ENCODE measurements at places on chromosomes 2 and 18.
A peak's percentile ranks its signal among the peaks of the same experiment; 100 is the strongest.

- no peak for DNase-seq
- no peak overlapping the region for H3K4me3 ChIP-seq
- H3K27me3 ChIP-seq: no peaks in the 10 kb centered on the region
- H3K36me3 ChIP-seq: no peaks in the 10 kb centered on the region
- no peaks in the 10 kb centered on the region for H3K4me1 ChIP-seq
Observed at GRCh38 chr2:78418021-78418420, 607.5 kb upstream of the REG3G start.

DNA sequence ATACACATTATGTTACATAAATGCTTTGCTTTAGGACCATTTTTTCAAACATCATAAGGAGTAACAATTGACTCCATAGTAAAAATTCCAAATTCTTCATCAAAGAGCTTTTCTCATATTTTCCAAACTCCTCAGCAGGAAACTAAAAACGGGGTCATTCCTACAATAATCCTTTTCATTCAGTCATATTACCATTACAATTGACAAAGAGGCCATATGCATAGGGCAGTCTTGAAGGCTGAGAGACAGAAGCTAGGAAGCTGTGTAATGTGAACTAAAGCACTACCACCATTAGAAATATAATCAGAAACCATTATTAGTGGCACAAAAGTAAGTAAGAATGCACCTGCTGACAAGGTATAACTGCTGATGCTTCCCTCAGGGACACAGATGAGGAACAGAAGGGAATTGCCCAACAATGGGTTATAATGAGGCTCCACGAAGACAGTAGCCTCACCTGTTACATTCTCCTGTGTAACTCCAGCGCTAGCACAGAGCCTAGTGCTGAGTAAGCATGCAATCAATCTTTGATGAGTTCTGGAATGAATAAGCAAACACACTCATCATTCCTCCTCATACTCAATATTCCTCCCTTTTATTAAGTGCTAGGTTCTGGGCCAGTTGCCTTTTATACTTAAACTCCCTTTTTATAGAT, 942.3 kb downstream of the CPS1 start:
- no peak overlapping the region for H3K27ac ChIP-seq
- no peaks in the 10 kb centered on the region for H3K36me3 ChIP-seq
- no peaks in the 10 kb centered on the region for H3K27me3 ChIP-seq
- no peak for DNase-seq

- peaks cover 24% of the 10 kb centered on the region for H3K4me1 ChIP-seq
- H3K4me3 ChIP-seq: peak overlapping the region; percentile 54
- H3K27me3 ChIP-seq: no peaks in the 10 kb centered on the region
Observed at GRCh38 chr18:23357996-23358594, 95.0 kb upstream of the RIOK3 start.

DNA sequence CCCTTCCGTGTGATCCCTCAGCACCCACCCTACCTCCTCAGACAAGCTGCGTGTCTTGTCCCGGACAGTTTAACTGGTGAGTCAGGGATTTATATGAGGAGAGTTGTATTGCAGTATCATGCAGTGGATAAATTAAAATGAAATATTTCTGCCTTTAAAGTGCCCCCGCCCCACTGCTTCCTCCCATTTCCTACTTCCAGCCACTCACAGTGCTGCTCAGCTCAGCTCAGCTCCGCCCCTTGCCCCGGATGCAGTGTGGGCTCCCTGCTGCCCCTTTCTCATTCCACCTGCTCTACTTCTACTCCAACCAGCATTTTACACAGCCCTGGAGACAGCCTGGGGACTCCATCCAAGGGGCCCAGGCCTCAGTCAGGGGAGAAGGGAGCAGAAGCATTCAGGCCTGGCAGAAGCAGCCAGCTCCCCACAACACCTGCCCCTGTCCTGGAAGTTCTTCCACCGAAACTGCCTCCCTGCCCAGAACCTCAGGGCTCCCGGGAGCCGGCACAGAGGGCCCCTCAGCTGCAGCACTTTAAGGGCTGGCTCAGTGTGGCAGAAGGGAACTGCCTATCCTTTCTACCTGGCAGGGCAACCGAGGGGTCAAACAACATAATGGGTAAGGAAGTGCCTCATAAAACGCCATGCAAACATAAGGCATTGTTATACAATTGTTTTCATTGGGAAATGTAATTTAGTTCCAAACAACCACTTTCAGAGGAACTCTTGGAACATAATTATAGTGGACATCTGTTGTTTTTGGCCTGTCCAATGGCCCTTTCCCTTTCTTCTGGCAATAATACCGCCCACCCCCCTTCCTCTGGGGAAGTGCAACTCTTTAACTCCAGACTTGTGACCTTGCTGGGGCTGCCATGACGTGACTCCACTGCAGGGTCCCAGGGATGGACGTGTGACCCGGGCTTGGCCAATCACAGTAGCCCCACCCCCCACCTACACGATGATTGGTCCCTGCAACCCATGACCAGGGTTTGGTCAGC, 102.3 kb downstream of the LIPG start:
- no peaks in the 10 kb centered on the region for H3K27me3 ChIP-seq
- no peaks in the 10 kb centered on the region for H3K36me3 ChIP-seq
- no peak overlapping the region for H3K27ac ChIP-seq
- no peak overlapping the region for H3K4me3 ChIP-seq
